ENCODE measurements at places on chromosomes 3 and 15.

DNA sequence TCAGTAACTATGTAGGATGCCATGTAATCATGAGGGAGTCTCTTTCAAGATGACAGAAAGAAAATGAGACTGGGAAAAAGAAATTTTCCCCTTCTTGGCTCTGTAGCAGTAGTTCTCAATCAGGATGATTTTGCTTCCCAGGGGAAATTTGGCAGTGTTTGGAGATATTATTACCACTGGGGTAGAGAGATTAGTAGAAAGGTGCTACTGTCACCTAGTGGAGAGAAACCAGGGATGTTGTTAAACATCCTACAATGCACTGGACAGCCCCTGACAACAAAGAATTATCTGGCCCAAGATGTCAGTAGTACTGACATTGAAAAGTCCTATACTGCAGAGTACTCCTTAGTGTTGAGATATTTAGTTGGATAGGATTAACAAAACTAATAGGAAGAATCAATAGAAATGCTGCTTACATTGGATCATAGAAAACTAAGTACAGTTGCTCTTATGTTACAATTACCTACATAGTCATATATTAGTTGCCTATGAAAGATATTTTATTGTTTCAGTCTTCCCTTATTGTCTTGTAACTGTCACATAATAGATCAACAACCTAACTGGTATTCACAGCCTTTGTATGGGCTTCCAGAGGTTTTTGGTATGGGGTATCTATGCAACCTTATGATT, 433.3 kb downstream of the RAP2B start:
- DNase-seq, result peak; percentile 64

GRCh38 chr15:89857673-89858072, 36.1 kb downstream of the AP3S2 start:
- no peak for DNase-seq

DNA sequence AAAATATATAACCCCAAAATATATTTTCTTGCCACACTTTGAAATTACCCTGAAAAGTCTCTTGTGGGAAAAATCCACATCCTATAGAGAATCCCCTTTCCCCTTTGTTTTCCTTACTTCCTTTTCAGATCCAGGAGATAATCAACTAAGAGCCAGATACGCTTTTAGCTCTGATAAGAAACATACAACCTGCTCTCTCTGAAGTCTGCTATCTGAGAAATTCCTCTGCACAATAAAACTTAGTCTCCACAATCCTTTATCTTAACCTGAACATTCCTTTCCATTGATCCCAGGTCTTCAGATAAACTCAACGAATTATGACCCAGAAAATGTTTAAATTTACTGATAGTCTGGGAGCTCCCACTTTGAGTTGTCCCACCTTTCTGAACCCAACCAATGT, 233.4 kb upstream of the SETMAR start:
- DNase-seq, result no peak

GRCh38 chr15:29268706-29269484, 727 bp downstream of the NSMCE3 start:
- peak; percentile 32 for DNase-seq

GRCh38 chr3:98750276-98750919, 12.7 kb upstream of the ST3GAL6 start:
- no peak for DNase-seq

GRCh38 chr3:48268381-48268935, 27.6 kb downstream of the ZNF589 start:
- peak; percentile 99 for DNase-seq

GRCh38 chr3:196471551-196471950, 32.0 kb downstream of the RNF168 start:
- peak; percentile 15 for DNase-seq

- no peak for DNase-seq
Observed at GRCh38 chr15:40906991-40907802, 12.9 kb downstream of the VPS18 start.

- peak; percentile 91 for DNase-seq
Observed at GRCh38 chr15:80436511-80437307, 32.5 kb downstream of the ARNT2 start.

GRCh38 chr15:74851960-74852359, 9.0 kb upstream of the ULK3 start:
- no peak for DNase-seq

GRCh38 chr3:182732232-182733015, 60.9 kb upstream of the ATP11B start:
- no peak for DNase-seq

DNA sequence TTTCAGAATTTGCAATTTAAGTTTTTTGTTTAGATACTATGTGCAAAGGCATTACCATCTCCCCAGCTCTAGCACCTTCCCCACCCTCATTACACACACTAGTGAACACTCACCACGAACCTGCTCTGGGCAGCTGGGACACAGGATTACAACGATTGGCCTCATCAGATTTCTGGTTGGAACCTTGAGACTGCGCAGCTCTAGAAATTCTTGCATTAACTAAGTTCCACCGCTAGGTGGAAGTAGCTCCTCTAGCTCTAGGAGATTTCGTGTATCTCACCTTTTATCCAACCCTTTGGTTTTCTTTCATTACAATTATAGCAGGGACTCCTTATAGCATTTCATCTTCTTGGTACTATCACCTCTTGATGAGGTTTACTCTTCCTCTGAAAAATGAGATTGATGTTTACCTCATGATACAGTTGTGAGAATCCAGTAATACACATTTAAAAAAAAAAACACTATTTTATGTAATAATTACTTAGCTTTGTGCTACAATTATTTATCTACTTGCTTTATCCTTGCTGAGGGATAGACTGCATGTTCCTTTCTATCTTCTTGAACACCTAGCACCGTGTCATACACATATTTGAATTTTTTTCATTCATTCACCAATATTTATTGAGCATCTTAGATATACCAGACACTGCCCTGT, 28.7 kb upstream of the PLOD2 start:
- DNase-seq, result peak; percentile 69

DNA sequence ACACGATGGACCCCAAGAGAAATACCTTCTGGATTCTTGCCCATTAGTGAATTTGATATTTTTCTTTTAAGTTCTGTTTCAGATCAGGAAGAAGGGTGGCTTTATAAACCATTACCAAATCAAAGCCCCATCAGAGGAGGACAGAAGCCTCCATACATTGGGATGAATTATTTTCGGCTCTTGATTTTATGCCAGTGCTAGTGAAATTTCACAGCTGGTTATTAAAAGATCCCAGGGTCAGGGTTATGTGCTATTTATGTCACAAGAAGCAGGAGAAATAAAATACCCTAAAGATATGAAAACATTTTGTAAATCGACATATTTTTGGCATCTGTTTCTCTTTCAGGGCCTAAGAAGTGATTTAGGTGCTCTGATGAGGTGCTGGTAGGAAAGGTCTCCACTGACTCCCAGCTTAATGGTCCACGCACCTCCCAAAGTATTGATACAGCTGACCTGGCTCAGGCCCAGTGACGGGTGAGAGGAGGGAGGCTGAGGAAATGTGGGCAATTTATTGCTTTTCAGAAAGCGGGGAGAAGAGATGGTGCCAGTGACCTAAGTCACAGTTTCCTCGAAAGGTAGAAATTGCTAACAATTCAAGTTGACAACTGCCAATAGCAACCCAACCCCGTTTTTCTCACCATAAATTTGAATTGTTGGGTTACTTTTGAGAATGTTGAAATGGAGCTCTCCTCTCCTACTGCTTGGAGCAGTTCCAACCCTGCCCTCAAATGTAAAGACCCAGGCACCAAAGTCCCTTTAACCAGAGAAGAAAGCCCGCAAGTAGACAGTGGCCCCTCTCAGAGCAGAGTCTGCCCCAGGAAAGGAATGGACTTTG, 315.6 kb upstream of the NR2E3 start:
- no peak for DNase-seq

- DNase-seq, result no peak
Observed at GRCh38 chr3:196096382-196096953, 14.6 kb upstream of the TFRC start.

DNA sequence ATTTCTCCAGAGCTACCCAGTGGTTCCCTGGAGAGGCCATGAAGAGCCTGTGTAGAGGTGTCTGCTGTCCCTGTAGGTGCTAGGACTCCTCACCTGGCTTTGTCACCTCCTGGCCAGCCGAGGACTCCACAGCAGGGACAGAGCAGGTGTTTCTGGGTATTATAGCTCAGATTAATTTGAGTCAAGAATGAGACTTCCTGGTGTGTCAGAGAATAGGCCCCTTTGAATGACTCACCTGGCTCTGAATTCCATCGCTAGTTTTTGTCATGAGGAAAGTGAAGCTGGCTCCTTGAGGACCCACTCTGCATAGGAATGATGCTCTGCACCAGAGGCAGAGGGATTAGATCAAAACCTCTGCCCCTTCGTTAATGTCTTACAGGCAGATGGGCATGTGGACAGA, 167.5 kb upstream of the TOPAZ1 start:
- peak; percentile 42 for DNase-seq

GRCh38 chr3:120092474-120092873, 1.8 kb downstream of the GSK3B start:
- DNase-seq, result no peak

GRCh38 chr3:136804141-136804540, 14.8 kb upstream of the SLC35G2 start:
- no peak for DNase-seq

GRCh38 chr3:186241910-186242821, 119.9 kb downstream of the DGKG start:
- DNase-seq, result peak; percentile 75

- DNase-seq, result no peak
Observed at GRCh38 chr3:122576174-122576940, 1.1 kb upstream of the PARP15 start.

- DNase-seq, result no peak
Observed at GRCh38 chr15:85545752-85546151, 165.3 kb downstream of the AKAP13 start.

- DNase-seq, result no peak
Observed at GRCh38 chr3:72613871-72614270, 234.4 kb downstream of the SHQ1 start.

DNA sequence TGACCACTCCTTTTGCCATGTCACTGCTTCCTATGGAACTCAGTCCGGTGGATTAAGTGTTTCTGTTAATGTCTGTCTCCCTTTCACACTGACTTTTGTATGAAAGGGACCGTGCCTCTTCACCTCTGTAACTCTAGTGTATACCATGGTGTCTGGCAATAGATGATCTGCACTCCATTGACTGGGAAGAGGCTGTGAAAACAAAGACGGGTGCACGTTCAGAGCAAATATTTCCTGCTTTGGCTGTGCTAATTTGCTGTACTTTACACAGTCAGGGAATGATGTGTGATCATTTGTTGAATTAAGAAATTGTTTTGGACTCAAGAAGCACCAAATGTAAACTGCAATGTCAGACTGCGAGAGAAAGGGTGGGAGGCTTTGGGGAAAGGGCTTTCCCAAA, 315.2 kb downstream of the RORA start:
- no peak for DNase-seq

DNA sequence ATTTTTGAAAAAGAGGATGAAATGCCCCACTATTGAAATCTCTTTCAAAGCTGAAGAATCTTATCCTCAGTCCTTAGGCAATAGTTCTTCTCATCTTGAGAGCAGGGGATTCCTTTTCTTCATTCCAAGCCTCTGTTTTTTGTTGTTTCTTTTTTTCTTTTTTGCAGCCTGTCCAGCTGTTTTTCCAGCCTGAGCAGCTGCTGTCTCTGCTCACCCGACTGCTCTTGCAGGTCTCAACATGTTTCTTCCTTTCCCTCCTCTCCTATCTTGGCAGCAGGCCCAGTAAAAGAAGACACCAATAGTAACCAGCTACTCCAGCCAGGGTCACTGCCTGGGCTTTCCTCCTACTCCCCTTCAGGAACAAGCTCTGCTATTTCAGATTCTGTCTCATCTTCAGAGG, 23.8 kb downstream of the MEX3B start:
- DNase-seq, result peak; percentile 85

GRCh38 chr15:68441045-68441743, 9.2 kb upstream of the ITGA11 start:
- no peak for DNase-seq

DNA sequence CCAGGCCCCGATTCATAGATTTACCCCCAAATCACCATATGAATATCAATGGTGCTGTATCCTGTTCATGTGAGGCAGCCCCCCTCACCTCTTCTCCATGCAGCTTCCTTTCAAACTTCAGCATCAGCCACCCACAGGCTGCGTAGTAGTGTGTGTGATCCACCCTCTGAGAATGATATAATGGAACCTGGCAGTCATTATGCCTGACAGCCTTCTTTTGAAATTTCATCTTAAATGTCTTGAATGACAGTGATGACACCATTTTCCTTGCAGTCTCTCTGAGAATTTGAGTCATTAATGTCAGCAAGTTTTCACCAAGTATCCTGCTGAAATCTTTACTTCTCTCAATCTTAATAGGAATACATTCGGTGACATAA, 3.5 kb upstream of the CLRN1 start:
- no peak for DNase-seq

DNA sequence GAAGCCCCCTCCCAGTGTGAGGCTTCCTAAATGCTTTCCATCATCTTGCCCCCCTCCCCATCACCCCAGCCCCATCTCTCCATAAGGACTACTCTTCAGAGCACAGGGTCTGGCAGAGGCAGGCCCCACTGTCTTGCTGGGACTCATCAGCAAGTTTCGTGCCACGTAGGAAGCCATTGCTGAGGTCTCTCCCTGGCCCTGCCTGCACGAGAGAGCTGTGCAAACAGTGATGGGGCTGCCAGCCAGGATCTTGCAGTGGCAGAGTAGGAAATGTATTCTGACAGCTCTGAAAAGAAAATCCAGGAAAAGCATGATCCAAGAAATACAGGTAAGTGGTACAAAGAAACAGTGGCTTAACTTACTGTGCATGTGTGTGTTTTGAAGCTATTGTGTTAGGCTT, 22.6 kb downstream of the ISL2 start:
- no peak for DNase-seq

GRCh38 chr3:50539356-50540286, 27.9 kb downstream of the C3orf18 start:
- peak; percentile 60 for DNase-seq

- no peak for DNase-seq
Observed at GRCh38 chr3:134106580-134106979, 76.9 kb upstream of the SLCO2A1 start.

- DNase-seq, result no peak
Observed at GRCh38 chr3:100516838-100517237, 24.4 kb downstream of the TMEM45A start.

- no peak for DNase-seq
Observed at GRCh38 chr15:78358102-78358870, 18.1 kb downstream of the CRABP1 start.

DNA sequence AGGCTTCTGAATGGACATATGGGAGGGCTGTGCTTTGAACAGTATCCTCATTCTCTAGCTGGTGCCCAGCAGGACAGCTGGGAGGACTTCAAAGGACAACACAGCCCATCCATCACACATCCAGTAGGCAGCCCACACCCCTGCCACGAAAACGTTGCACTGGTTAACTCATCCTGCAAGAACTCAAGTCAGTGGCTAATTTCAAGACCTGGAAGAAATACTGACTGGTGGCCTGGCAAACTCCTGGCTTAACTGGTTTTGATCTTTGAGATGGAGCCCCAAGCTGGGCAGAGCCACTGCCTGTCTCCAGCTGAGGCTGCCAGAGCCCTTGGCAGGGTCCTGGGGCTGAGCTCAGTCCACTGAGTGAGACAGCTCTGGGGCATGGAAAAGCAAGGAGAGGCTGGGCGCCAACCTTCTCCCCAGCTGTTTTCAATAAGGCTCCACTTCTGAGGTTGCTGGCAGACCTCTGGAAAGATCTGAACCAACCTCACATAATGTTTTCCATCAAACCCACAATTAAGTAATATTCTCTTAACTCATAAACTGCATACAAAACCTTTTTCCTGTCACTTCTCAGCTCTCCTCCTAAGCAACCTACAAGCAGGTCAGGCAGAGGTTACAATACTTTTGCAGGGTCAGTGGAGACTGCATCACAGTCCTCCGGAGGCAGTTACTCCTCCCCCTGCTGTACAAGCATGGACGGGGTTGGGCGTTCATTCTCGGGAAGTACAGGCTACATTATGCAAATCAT, 110.3 kb downstream of the MYLK start:
- no peak for DNase-seq

- no peak for DNase-seq
Observed at GRCh38 chr3:12944413-12944812, 103.0 kb upstream of the RPL32 start.

Measured in epithelial cell of esophagus (primary cell).